Osteocyte (in vitro differentiated cells): ENCODE measurements at places on chromosomes 2 and 18.

GRCh38 chr2:79910643-79911042 lies 393.9 kb downstream of the LRRTM1 start:
- H3K27ac ChIP-seq, result no peak overlapping the region
- H3K27me3 ChIP-seq, result no peaks in the 10 kb centered on the region
- H3K4me1 ChIP-seq, result no peaks in the 10 kb centered on the region
- H3K4me3 ChIP-seq, result no peak overlapping the region
- DNase-seq, result no peak
- H3K36me3 ChIP-seq, result no peaks in the 10 kb centered on the region

DNA sequence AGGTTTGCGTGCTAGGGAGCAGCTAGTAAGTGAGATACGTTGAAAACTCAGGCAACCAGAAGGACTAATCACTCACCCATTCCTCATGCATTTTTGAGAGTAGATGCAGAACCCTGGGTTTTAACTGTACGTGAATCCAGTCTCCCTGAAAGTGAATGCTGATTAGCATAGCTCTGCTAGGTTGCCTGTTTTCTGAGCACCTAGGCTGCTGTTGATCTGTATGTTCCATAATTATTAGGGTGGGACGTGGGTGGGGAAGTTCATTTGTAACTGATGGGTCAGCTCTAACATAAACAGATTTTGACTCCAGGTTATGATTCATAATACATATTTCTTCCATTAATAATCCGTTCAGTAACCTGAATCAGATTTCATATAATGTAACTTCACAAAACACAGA lies 379.0 kb upstream of the FANCL start:
- H3K4me1 ChIP-seq, result peaks cover 25% of the 10 kb centered on the region
- H3K4me3 ChIP-seq, result no peak overlapping the region
- H3K36me3 ChIP-seq, result no peaks in the 10 kb centered on the region
- no peak for DNase-seq
- no peaks in the 10 kb centered on the region for H3K27me3 ChIP-seq

GRCh38 chr2:43724728-43725526 lies 48.7 kb upstream of the C1GALT1C1L start:
- no peak for DNase-seq
- no peak overlapping the region for H3K4me3 ChIP-seq
- H3K27ac ChIP-seq, result peak overlapping the region; percentile 36
- no peaks in the 10 kb centered on the region for H3K27me3 ChIP-seq
- H3K36me3 ChIP-seq, result peaks cover 3% of the 10 kb centered on the region

DNA sequence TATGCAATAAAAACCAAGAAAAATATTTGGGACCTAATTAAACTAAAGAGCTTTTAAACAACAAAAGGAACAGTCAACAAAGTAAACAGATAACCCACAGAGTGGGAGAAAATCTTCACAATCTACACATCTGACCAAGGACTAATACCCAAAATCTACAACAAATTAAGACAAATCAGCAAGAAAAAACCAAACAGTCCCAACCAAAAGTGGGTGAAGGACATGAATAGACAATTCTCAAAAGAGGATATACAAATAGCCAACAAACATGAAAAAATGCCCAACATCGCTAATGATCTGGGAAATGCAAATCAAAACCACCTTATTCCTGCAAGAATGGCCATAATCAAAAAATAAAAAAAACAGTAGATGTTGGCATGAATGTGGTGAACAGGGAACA lies 250.1 kb downstream of the C1D start:
- H3K27me3 ChIP-seq, result no peaks in the 10 kb centered on the region
- H3K4me3 ChIP-seq, result no peak overlapping the region
- no peak for DNase-seq
- peaks cover 1% of the 10 kb centered on the region for H3K36me3 ChIP-seq

GRCh38 chr2:170218931-170219330 lies 41.0 kb downstream of the MYO3B start:
- no peak for DNase-seq
- H3K4me1 ChIP-seq, result peaks cover 18% of the 10 kb centered on the region
- no peak overlapping the region for H3K4me3 ChIP-seq
- no peaks in the 10 kb centered on the region for H3K36me3 ChIP-seq
- H3K27me3 ChIP-seq, result peaks cover 3% of the 10 kb centered on the region
- H3K27ac ChIP-seq, result no peak overlapping the region

DNA sequence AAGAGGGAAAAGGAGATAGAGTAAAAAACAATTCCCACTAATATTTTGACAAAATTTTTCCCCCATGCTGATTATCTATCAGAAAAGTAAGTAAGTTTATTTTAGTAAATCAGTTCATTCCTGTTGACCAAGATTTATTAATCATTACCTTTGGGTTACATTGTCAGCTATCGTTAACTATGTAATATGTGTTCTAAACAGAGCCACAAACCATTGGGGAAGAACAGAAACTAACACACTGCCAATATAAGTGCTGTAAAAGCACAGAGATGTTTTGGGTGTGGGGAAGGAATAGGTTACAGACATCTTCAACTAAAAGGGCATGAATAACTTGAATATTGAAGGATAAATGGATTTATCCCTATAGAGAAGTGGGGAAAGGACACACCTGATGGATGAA lies 42.5 kb upstream of the ACADL start:
- no peak overlapping the region for H3K27ac ChIP-seq
- H3K27me3 ChIP-seq, result peaks cover 3% of the 10 kb centered on the region
- no peak for DNase-seq
- no peak overlapping the region for H3K4me3 ChIP-seq
- no peaks in the 10 kb centered on the region for H3K4me1 ChIP-seq
